ENCODE measurements at places on chromosomes 13 and 19. TPM values are rescaled to one million over a fixed set of nuclear protein-coding genes. Genes with fewer than 3 reads are reported as not detected.

OLFM2 gene
- 13.0 TPM for total RNA-seq

CPB2 gene
- total RNA-seq, result not detected

RFXAP gene
- total RNA-seq, result 7.4 TPM

PGLYRP2 gene
- total RNA-seq, result not detected

PNMA8B gene
- 3.2 TPM for total RNA-seq

CEACAM16 gene
- not detected for total RNA-seq

ERICH4 gene
- not detected for total RNA-seq

Measured in ovary (tissue), 10 donors.